GM13976 (cell line): ENCODE measurements at places on chromosomes 1 and 21.

GRCh38 chr1:9494936-9495758 lies 44.1 kb upstream of the SLC25A33 start:
- DNase-seq = peak; percentile 89

GRCh38 chr1:70072231-70072751 lies 133.1 kb downstream of the LRRC40 start:
- no peak for DNase-seq

- DNase-seq = no peak
Observed at GRCh38 chr1:35448344-35448801, 108.8 kb downstream of the KIAA0319L start.

DNA sequence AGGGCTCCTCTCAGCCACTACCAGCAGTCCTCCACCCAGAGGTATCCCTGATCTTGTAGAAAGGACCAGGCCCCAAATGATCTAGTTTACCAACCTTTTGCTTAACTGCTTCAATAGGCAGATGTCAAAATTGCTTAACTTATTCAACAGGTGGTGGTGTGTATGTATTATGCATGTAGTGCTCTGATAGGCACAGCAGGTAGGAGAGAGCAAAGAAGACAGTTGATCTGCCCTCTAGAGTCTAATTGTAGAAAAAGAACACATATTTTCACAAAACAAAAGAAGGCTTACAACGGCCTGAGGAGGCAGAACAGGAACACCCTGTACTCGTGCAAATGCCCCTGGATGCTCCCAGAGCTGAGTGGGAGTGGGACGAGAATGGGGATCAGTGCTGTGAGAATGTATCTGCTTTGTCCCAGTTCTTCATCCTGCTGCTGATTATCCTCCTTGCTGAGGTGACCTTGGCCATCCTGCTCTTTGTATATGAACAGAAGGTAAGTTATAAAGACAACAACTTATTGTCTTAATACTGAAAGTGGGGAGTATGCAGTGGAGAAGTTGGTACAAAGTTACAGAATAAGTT lies 21.1 kb downstream of the CD53 start:
- no peak for DNase-seq
